ENCODE measurements at places on chromosomes 3 and 15. TPM values are rescaled to one million over a fixed set of nuclear protein-coding genes. Genes with fewer than 3 reads are reported as not detected.

GRCh38 chr3:148528024-148528423, 169.7 kb upstream of the AGTR1 start:
- DNase-seq, result no peak

GOLGA8N gene
- 68.0 TPM for total RNA-seq

- no peak for DNase-seq
Measured at GRCh38 chr3:184820525-184820924, 8.6 kb downstream of the VPS8 start.

GOLGA6D gene
- not detected for total RNA-seq

LAMB2 gene
- 548 TPM for total RNA-seq

DNA sequence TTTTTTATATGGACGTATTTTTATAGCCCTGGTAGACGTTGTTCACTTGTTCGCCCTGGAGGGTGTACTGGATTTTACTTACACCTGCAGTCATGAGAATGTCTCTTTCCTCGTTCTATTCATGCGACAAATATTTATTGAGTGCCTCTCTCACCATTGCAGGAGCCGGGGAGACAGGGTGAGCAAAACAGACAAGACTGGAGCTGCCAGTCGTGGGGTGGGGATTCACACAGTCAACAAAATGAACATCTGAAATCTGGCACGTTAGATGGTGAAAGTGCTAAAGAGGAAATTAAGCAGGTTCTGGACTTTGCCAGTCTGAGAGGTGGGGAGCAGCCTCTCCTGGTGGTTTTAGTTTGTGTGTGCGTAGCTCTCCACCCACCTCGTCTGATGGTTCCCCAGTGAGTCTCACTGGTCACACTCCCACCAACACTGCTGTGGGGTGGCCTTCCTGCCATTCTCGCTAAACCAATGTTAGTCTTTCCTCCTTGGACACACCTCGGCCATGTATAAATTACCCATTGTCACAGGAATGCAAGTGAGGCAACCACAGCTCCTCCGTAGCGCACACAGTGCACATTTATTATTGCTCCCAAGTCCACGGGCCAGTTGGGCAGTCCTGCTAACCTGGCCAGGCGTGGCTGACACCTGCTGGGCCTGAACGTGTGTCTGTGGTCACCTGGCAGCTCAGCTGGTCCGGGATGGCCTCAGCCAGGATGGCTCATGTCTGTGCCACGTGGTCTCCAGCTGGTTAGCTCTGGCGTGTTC, 31.5 kb downstream of the FBLN2 start:
- no peak for DNase-seq

SSUH2 gene
- total RNA-seq, result 1.0 TPM

DNA sequence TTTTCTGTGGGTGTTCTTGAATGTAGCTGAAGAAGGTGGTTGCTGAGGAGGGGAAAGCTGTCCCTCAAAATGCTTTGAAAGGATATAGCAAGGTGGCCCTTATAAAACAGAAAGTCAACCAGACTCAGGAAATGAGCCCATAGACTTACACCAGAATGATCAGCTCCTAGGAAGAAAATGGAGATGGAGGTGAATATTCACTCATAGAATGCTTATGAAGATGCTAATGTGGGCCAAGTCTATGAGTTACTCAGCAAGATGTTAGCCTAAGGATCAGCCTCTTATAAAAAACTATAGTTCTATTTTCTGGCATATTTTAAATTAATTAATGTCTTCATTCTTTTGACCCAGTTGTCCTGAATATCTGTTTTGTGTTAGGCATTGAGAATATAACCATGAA, 1054.0 kb downstream of the AGBL1 start:
- no peak for DNase-seq

- no peak for DNase-seq
Measured at GRCh38 chr3:13706451-13706850, 157.5 kb downstream of the FBLN2 start.

- DNase-seq, result no peak
Measured at GRCh38 chr15:45588219-45588875, 1.2 kb downstream of the BLOC1S6 start.

DNA sequence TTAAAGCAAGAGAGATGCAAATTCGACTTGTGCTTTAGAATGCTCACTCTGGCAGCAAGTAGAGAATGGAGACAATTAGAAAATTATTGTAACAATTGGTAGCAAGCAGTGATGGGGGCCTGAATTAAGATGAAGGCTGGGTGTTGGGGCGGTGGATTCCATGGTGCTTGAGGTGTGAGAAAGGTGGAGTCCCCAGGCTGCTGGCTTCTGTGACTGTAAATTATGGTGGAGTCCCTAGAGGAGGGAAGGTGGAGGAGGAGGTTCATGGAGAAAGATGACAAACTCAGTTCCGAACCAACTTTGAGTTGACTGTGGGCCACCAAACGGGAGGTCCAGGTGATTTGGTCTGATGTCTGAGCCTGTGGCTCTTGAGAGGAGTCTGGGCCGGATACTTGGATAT, 10.7 kb upstream of the SMAD3 start:
- DNase-seq, result no peak

DNA sequence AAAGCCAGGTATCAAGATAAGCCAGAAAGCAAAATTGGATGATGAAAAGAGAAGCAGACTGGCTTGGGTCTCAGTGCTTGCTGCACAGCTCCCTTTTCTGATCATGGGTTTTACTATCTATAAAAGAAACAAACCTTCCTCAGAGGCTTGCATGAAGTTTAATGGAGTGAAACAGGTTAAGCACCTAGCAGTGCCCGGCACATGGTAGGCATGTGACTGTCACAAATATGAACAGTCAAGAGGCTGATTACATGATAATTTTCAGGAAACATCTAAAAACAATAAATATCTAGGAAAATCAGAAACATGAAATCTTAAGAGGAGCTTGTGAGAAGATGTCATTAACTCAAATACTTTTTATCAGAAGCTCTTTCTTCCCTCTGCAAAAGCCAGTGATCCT, 519.2 kb downstream of the EPHB1 start:
- DNase-seq, result peak; percentile 66

SKOR1 gene
- 0.49 TPM for total RNA-seq

DNA sequence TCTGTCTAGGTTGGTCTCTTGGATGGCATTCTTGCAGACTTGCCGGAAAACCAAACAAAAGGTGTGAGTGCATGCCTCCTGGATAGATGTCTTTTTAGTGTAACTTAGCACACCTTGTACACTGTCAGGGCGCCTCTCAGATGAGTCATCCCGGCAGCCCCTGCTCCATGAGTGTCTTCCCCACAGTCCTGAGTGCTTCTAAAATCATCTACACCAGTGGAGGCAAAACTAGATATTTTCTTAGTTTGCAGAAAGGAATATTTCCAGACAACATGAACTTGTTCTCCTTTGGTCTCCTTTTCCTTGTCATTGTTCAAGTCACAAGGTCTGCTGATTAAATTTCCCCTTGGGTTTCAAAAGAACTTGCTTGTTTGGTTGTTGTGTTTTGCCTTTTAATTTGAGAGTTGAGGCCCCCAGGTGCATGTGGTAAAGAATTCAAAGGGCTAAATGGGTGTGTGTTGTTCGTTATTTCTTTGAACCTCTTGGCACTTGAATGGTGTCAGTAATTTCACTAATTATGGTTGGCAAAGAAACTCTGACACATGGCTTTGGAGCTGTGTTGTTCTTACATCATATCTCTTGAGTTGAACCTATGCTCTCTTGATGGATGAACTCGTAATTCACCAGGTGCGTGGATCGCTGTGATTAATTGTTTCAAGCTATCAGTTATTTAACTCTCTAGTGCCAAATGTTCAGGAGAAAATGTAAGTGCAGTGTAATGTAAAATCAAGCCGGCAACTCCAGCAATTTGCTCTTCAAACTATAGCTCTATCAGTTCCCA, 98.2 kb downstream of the IGF1R start:
- peak; percentile 30 for DNase-seq

DNA sequence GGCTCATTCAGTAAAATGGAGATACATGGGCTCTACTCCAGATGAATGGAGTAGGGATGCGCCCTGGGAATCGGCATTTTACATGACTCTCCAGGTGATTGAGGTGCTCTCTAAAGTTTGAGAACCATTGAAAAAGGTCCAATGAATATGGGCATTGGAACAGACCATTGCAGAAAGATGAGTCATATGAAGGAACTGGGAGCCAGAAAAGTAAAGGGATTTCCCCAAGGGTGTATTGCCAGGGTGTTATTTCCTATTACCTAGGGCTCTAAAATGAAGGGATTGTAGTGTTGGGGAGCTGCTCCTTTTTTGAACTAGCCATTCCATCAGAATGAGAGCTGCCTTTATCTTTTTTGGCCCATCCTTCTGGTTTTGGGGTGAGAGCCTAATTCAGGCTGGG, 21.7 kb downstream of the CLDN11 start:
- DNase-seq, result no peak

DNA sequence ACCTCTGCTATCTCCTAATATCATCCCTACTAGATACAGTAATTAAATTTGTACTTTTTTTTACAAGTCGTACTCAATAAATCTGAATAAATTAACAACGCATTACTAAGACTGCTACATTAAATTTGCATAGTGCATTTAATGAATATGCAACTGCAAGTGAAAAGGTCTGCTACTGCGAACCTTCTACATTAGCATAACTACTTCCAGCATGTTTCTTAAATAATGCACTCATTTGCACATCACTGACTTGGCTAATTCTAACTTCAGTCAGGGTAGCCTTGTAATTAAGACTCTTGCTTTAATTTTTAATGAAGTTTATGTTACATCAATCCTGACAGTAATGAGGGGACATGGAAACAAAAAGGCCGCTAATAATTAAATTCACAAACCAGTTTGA, 98.9 kb upstream of the FOXB1 start:
- DNase-seq, result no peak

- DNase-seq, result no peak
Measured at GRCh38 chr3:72586694-72587093, 261.6 kb downstream of the SHQ1 start.

SEMA6D gene
- 9.3 TPM for total RNA-seq

ANKUB1 gene
- total RNA-seq, result not detected

ZPLD1 gene
- not detected for total RNA-seq

C3orf85 gene
- total RNA-seq, result not detected

GRCh38 chr15:33021806-33022389, 172.6 kb downstream of the FMN1 start:
- DNase-seq, result no peak

- no peak for DNase-seq
Measured at GRCh38 chr15:101307897-101308603, 13.0 kb upstream of the SNRPA1 start.

DNA sequence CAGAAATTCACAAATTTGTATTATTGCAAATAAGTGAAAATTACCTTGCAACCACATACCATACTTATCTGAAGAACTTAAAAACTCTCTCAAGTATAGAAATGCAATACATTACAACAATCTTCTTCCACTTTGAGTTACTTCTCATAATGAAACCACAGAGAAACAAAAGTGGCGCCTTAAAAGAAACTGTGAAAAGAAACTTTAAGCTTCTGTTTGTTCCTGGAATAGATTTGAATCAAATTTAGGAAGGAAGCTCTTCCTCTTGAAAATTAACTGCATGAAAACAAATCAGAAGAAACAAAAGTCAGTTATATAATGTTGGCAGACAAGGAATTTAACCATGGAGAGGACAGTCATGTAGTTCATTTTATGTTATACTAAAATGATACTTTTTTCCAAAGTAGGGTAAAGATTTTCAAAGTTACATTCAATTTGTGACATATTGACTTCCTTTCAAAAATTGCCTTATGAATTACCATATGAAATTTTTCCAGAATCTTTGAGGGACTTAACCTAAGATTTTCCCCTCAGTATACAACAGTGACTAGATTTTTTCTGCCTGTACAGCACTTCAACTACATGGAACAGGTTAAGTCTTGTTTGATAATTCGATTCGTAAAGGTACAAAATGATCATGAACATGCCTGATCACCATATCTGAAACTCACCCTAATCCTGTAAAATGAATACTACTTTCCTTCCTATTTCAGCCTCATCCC, 57.6 kb upstream of the TNFSF10 start:
- no peak for DNase-seq

CILP gene
- total RNA-seq, result 17.6 TPM

DNA sequence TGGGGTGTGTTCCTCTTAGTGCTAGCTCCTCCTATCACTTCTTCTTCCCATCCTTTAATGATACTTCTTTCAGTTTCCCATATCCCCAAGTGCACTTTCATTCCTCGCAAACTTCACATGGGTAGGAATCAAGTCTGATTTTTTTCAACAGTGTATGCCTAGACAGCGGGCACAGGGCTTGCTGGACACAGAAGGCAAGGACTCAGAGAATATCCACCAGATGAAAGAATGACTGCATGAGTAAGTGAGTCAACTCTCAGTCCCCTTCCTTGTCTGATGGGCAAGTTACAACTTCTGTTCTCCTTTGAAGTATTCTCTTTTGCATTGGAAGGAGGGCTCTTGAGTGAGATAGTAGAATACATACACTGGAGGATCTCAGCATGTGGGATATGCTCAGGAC, 3.1 kb upstream of the SQOR start:
- DNase-seq, result no peak

DNA sequence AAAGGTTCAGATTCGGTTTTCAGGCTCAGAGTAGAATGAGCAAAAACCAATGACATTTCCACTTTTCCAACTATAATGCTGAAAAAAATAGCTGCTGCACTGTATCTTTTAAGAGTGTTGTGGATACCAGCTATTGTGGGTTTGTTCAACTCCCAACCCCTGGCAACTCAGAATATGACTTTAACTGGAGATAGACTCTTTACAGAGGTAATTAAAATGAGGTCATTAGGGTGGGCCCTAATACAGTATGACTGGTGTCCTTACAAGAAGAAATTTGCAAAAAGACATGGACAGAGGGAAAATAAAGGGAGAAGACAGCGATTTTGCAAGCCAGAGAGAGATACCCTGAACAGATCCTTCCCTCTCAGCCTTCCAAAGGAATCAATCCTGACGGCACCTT, 39.5 kb downstream of the ANKRD28 start:
- no peak for DNase-seq

PRSS50 gene
- 4.7 TPM for total RNA-seq

MUC20 gene
- 18.4 TPM for total RNA-seq

DNA sequence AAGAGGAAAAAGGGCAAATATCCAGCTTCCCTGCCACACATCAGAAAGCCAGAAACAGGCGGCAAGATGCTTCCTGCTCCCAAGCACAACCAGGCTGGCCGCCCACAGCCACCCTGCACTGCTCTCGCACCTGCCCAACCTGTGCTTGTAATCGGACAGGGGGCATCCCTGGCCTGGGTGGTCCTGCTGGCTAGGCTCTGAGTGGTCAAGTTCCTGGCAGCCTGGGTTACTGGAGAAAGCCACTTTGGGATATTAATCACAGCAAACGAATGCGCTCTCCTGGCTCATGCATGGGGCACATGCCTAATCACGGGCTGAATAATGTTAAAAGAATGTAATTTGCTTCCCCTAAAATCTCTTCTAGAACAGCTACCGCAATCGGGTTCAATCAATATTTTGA, 442.4 kb downstream of the MCTP2 start:
- no peak for DNase-seq

DNA sequence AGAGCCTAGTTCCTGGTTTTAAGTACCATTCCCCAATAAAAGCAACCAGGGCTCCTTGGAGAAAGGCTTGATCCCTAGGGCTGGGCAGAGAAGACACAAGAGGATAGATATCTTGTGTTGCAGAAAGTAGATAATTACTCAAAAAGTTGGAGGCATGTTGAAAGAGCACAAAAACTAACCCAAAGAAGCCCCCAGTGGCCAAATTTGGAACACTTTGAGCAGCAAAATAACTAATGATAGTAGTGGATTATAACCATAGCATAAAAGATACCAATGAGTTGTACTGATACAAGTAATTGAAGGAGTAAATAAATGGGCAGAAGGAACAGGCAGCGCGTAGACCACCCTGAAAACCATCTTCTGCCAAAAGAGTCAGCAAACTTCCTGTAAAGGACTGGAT, 12.0 kb downstream of the EXOSC7 start:
- no peak for DNase-seq
